ENCODE measurements at places on chromosomes 11 and 22. TPM values are rescaled to one million over a fixed set of nuclear protein-coding genes. Genes with fewer than 3 reads are reported as not detected.

GRCh38 chr11:66546966-66547661 is 411 bp downstream of the ACTN3 start:
- ATAC-seq, result no peak

- ATAC-seq, result no peak
These were observed 54.6 kb downstream of the PRCP start for GRCh38 chr11:82845356-82846353.

- ATAC-seq, result no peak
These were observed 25.5 kb downstream of the SERPIND1 start for GRCh38 chr22:20799449-20799848.

GRCh38 chr11:73242251-73243092 is 24.4 kb downstream of the P2RY2 start:
- ATAC-seq, result peak; percentile 94

- no peak for ATAC-seq
These were observed 72.0 kb upstream of the MPEG1 start for GRCh38 chr11:59284773-59285129.

GRCh38 chr11:96098511-96099241 is 174.8 kb upstream of the MTMR2 start:
- no peak for ATAC-seq

DNA sequence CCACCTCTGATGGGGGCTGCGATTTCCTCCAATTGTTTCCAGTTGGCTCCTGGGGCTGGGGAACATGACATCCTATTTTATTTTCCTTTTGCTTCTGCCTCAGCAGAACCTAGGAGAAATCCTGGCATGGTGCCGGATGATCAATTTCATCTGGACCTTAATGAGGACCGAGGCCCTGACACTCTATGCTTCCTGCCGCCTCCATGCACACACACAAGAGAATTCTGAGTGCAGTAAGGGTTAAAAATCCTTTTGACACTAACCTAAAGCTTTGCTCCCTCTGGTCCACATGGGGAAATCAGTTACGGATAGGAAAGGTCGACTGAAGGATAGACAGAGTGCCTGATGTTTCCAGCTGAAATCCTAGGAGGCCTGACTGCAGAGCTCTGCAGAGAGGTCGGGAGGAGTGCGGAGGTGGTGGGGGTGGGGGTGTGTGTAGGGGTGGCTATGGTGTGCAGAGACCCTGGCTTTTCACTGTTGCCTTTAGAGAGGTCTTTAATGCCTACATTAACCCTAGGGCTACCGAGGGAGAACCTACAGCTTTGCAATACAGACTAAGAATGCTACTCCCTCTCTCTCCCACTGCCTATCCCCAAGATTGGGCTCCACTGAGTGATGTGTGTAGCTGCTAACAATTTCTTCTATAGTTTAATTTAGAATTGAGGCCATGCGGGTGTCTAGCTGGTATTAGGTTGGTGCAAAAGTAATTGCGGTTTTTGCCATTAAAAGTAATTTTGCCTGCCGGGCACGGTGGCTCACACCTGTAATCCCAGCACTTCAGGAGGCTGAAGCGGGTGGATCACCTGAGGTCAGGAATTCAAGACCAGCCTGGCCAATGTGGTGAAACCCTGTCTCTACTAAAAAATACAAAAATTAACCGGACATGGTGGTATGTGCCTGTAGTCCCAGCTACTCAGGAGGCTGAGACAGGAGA is 53.6 kb upstream of the INCENP start:
- ATAC-seq, result peak; percentile 53

GRCh38 chr11:118171269-118172062 is 5.0 kb downstream of the SCN2B start:
- peak; percentile 89 for ATAC-seq

GRCh38 chr22:46052331-46052771 is 75.4 kb upstream of the WNT7B start:
- ATAC-seq, result no peak

DNA sequence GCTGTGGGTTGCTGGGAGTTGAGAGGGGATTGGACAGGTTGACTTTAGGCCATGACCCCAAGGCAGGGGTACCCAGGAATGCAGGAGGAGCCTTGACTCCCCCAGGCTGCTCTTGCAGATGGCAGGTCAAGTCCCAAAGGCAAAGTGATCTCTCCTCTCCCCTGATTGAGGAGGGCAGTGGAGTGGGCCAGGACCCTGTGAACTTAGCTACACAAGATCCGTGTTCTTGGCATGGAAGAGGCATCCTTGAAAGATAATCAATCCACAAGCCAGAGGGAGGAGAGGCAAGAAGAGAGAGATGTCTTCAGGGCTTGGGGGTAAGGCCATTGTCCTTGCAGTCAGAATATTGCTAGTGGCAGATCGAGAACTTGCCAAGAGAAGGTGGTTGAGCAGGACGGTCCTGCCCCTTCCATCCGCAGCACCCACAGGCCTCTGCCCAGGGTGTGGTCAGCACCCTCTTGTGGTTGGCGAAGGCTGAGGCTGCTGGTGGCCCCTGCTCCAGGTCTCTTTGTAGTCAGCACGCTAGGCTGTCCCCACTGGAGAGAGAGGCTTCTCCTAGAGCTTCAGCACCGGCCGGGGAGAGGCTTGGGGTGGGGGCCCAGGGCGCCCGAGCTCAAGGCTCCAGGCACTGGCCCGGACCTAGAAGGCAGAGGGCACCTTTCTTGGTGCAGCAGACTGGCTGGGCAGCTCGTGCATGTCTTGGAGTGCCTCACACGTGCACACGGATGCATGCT is 45.4 kb downstream of the KCNC1 start:
- ATAC-seq, result no peak

- ATAC-seq, result no peak
These were observed 87.8 kb downstream of the CACNA1I start for GRCh38 chr22:39658367-39658766.

DNA sequence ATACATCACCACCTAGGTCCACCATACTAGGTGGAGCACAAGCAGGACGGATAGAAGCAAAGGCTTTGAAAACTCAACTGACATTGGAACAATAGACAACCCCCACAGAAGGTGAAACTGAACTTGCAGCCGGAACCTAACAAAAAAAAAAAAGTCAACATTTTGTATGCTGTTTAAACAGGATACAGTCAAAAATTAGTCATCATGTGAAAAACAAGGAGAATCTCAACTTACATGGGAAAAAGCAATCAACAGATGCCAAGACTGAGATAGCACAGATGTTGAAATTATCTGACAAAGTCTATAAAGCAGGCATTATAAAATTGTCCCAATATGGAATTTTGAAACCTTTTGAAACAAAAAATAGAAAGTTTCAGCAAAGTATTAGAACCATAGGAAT is 123.8 kb downstream of the RAB38 start:
- no peak for ATAC-seq

GRCh38 chr11:42251984-42252383 is 792.5 kb upstream of the LRRC4C start:
- ATAC-seq, result no peak

- peak; percentile 41 for ATAC-seq
These were observed 264.0 kb downstream of the ETS1 start for GRCh38 chr11:128323381-128323780.

DNA sequence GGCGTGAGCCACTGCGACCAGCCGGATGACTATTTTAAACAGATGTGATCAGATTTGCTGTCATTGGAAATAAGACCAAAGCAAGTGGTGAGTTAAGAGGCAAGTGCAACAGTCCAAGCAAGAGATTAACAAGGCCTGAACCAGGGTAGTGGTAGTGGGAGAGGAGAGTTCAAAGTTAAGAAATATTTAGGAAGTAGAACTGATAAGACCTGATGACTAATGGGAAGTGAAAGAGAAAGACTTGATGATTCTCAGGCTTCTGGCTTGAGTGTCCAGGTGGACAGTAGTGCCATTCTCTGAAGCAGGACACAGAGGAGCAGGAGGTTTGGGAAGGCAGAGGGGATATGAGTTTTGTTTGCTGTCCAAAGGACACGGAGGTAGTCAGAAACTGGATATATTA is 7.2 kb downstream of the NDUFC2 start:
- ATAC-seq, result no peak

DNA sequence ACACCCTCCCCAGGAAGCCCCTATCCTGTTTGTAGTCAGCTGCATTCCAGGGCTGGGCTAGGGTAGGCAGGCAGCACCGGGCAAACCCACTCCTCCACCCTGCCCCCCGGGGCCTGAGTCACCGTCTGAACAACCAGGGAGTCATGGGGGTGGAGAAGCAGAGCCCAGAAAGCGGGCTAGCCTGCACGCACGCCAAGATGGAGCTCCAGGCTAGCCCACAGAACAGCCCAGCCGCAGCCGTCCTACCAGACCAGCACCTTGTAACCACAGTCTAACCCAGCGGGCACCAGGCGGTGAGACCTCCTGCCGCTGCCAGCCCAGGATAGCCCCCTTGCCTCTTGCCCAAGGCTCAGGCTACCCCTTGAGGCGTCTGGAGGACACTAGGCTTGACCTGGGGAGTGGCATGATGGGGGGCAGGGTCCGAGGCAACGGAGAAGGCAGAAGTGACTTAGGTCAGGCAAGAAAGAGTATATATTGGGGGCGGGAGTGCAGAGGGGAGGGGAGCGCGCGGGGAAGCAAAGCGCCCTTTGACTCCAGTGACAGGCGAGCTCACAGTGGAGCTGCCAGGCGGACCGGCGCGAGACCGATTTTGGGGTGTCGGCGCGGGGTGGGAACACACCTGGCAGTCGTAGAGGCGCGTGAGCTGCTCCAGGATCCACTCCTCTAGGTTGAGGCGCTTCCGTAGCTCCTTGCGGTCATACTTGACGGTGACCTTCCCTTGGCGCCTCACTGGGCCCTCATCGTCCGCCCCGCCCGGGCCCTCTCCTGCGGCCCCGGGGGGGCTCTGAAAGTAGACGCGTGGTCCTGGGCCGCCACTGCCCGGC is 734 bp downstream of the PPP1R14B start:
- ATAC-seq, result peak; percentile 2

DNA sequence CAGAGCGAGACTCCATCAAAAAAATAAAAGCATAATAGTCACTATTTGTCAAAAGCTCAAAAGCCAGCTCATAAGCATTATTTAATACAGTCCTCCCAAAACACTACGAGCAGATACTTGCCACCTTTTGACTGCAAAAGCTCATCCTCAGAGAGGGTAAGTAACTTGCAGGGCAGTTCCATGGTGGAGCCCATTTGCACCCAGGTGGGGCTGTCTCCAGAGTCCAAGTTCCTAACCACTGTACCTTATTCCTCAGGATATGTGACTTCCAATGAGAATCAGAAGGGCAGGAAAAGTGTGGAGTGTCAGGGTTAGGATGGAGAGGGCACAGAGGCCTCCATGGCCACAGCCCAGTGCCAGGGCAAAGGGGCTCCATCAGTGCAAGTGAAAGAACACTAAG is 28.6 kb upstream of the POU2AF1 start:
- no peak for ATAC-seq

GRCh38 chr22:31425331-31426050 is 26.1 kb downstream of the DRG1 start:
- no peak for ATAC-seq

DNA sequence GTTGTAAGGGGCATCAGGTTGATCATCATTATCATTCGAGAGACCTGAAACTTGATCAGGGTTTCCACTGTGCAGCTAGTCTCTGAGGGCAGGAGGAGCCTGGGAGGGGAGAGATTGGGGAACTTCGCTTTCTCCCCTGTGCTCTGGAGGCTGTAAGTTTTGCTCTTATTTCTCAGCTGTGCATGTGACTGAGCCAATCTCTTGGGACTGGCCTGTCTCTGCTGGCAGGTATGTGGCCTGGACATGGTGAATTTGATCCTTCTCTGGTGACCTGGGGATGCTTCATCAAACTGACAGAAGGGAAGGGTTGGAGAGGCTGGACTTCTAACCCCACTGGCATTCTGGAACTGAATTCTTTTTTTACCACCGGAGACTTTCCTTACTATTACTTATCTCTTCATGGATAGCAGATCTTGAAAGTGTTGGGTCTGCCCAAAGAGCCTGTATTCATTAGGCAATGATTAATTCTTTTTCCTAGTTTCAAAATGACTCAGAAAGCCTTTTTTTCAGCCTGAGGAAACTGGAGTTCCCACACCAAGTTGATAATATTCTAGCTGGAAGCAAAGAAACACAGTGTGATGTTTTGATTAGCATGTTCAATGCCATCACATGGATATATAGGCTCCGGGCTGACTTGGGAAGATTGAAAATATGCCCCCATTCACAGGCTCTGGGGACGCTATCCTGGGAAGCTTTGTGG is 36.5 kb downstream of the TSPAN18 start:
- ATAC-seq, result peak; percentile 41

DNA sequence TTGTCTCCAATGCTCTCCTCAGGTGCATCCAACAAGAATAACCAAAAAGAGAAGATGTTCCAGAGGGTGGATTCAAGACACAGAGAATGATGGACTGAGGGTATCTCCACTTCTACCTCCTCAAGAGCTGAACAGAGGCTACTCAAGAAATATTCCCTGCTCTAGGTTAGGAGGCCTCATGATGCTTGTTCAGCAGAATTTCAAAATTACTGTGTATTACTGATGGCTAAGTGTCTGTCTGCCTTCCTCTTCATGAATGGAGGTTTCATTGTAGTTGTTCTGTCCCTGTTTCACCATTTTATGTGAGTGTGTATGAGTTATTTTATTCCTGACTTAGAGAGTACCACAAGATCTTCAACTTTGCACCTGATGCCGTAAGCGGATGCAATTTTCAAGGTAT is 76.8 kb downstream of the JRKL start:
- no peak for ATAC-seq

GRCh38 chr11:44992181-44992582 is 41.5 kb upstream of the TP53I11 start:
- no peak for ATAC-seq

GRCh38 chr22:29750559-29751538 is 16.0 kb downstream of the ZMAT5 start:
- ATAC-seq, result no peak

DNA sequence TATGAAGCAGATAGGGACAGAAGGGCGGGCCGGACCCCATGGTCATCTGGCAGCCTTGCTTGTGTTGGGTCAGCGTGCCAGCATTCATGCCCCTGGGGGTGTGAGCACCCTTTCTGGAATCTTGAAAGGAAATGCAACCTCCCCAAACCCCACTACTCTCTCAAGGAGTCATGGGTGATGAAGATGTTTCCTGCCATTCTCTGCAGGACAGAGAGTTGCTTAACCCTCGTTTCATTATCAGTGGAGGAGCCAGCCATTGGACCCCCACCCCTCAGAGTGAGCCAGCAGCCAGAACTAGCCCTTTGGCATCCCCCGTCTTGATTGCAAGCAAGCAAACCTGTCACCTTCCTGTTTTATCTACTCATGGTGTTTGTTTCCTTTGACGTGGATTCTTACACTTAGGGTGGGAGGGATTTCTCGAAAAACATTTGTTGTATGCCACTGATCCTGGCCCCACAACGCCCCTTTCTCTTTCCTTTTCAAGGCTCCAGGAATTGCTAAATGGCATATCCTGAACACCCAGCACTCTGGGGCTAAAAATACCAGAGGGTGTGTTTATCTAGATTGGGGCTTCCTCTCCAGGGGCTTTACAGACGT is 258.3 kb downstream of the ETS1 start:
- ATAC-seq, result no peak

- ATAC-seq, result no peak
These were observed 530.2 kb downstream of the DLG2 start for GRCh38 chr11:85096939-85097338.

OR5B2 gene
- total RNA-seq, result not detected

SPDYC gene
- not detected for total RNA-seq

SCO2 gene
- total RNA-seq, result 1.1 TPM

B4GALNT4 gene
- 89.4 TPM for total RNA-seq

GUCY1A2 gene
- total RNA-seq, result 3.8 TPM

NCR3LG1 gene
- 11.9 TPM for total RNA-seq

CD3D gene
- total RNA-seq, result not detected

MUC5AC gene
- total RNA-seq, result 0.26 TPM

STK33 gene
- total RNA-seq, result 0.70 TPM

TBX10 gene
- total RNA-seq, result 0.49 TPM

RHOD gene
- not detected for total RNA-seq

ART1 gene
- total RNA-seq, result 0.17 TPM

FOLH1 gene
- total RNA-seq, result 0.98 TPM

SLCO2B1 gene
- 9.0 TPM for total RNA-seq

Data from motor neuron (in vitro differentiated cells).